ENCODE measurements at places on chromosomes 16 and 17.

DNA sequence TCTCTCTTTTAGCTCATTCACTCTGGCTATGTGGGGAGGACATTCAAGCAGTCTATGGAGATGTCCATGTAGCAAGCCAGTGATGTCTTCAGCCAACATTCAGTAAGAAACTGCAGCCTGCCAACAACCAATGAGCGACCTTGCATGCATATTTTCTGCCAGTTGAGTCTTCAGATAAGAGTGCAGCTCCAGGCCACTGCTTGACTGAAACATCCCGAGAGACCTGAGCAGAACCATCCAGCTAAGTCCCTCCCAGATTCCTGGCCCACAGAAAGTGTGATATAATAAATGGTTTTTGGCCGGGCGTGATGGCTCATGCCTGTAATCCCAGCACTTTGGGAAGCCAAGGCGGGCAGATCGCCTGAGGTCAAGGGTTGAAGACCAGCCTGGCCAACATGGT is 10.5 kb upstream of the C17orf58 start:
- no peak for DNase-seq

GRCh38 chr17:65020284-65020683 is 36.3 kb downstream of the GNA13 start:
- DNase-seq, result no peak

DNA sequence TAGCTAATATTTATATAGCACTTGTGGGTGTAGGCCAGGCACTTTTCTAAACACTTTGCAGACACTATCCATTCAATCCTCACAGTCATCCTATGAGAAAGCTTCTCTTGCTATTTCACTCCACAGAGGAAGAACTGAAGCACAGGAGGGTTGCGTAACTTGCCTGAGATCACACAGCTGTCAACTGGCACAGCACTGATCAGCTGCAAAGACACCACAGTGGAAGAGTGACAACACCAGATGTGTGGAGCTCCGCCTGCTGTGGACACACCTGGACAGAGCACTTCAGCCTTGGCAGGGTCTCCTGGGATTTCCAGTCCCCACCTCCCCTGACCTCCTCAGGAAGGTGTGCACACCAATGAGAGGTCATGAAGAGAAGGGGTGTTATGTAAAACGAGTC is 13.3 kb upstream of the CNEP1R1 start:
- no peak for DNase-seq

DNA sequence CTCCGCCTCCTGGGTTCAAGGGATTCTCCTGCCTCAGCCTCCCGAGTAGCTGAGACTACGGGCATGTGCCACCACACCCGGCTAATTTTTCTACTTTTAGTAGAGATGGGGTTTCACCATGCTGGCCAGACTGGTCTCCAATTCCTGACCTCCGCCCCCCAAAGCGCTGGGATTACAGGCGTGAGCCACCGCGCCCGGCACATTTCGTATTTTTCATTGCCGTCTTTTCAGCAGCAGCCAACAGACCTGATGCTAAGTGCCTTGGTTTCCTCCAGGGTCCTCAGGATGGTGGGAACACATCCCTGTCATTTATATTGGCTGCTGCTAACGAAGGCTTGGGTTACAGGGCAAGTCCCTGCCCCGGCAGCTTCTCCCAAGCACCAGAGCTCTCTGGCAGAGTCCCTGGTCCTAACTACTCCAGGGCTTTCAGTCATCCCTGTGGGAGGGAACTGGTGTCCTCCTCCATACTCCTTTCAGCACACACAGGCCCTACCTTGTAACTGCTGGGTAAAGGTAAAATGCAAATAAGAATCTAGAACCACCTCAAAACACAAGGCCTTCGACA is 1.5 kb upstream of the RNF157 start:
- DNase-seq, result no peak

- no peak for DNase-seq
Measured at GRCh38 chr17:3957735-3958599, 6.3 kb downstream of the ATP2A3 start.

- no peak for DNase-seq
Measured at GRCh38 chr17:54426296-54426886, 474.3 kb upstream of the TOM1L1 start.

Measured in CD4-positive, alpha-beta T cell treated with Interleukin-21 for 1 hour (primary cell).